ENCODE measurements at places on chromosomes 4 and X. TPM values are rescaled to one million over a fixed set of nuclear protein-coding genes. Genes with fewer than 3 reads are reported as not detected.

Gene TLR7
- 0.23 TPM for total RNA-seq

- no peak for DNase-seq
Observed at GRCh38 chr4:40927074-40927473, 177.3 kb downstream of the NSUN7 start.

GRCh38 chr4:10873809-10874208 is 189.2 kb upstream of the CLNK start:
- no peak for DNase-seq

- no peak for DNase-seq
Observed at GRCh38 chrX:45435481-45435880, 234.8 kb upstream of the DIPK2B start.

Gene JAKMIP1
- 9.0 TPM for total RNA-seq

Gene CEP135
- 19.5 TPM for total RNA-seq

GRCh38 chrX:108264376-108264775 is 172.8 kb downstream of the ATG4A start:
- no peak for DNase-seq

Gene GSX2
- total RNA-seq, result not detected

Gene GASK1B
- total RNA-seq, result not detected

Gene TENM3
- total RNA-seq, result not detected

GRCh38 chr4:111540671-111541070 is 604.6 kb upstream of the FAM241A start:
- no peak for DNase-seq

Gene CNKSR2
- 4.4 TPM for total RNA-seq

DNA sequence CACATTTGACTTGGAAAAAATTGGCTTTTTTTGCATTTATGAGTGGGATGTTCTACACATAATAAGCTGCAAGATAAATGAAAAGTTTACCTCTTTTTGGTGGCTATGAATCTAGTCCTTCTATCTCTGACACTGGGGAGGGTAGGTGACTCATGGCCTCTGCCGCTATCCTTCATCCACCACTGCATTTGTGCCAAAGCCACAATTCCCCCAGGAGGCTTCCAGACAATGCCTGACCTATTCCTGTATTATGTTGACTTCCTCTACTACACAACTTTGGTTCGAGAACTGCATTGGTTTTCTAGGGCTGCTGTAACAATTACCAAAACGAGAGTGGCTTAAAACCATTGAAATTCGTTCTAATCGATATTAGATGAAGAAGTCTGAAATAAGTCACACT is 245.6 kb downstream of the TRAM1L1 start:
- no peak for DNase-seq

Gene TASL
- 3.2 TPM for total RNA-seq

GRCh38 chr4:28913466-28913865 is 1806.7 kb upstream of the PCDH7 start:
- DNase-seq, result no peak

- no peak for DNase-seq
Observed at GRCh38 chr4:74453037-74453635, 8.2 kb downstream of the AREG start.

DNA sequence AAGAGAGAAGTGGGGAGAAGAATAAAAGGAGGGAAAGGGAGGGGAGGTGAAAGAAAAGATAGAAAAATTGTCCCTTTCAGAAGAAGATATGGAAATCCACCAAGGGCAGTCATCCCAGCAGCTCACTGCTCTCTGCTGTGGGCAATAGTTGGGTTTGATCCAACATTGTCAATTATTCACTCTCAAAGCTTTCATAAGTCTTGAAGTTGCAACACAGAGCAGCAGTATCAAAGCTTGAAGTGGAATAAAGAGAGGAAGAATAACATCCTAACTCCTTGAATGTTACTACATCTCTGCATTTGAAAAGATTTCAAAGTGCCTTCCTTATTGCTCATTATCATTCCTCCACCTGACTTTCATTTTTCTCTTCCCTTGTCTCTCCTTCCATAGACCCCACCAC is 62.3 kb upstream of the HHIP start:
- DNase-seq, result no peak

GRCh38 chrX:55480390-55481062 is 9.1 kb downstream of the USP51 start:
- DNase-seq, result no peak

Gene CDS1
- total RNA-seq, result 0.22 TPM
